AG10803 (cell line): ENCODE measurements at places on chromosomes 3 and 15.

DNA sequence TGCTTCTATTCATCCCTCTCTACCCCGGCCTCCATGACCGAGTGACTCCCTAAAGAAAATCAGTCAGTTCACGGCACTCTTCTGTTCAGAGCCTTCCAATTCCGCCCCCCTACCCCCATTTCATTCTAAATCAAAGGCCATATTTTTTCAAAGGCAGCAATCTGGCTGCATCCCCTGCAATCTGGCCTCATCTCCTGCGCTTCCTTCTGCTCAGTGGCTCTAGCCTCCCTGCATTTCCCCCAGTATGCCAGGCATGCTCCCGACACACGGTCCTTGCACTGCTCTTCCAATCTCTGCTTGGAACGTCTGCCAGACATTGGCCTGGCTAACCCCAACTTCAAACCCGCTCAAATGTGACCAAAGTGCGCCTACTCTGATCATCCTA lies 67.7 kb downstream of the EXOG start:
- DNase-seq = no peak

DNA sequence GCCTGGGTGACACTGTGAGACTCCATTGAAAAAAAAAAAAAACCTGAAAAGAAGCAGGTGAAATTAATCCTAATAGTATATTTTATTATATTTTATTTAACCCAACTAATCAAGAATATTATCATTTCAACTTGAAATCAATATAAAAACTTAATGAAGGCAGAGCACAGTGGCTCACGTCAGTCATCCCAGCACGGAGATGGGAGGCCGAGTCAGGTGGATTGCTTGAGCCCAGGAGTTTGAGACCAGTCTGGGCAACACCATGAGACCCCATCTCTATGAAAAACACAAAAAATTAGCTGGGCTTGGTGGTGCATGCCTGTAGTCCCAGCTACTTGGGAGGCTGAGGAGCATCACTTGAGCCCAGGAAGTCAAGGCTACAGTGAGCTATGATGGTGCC lies 33.3 kb upstream of the SLC41A3 start:
- no peak for DNase-seq

- DNase-seq = peak; percentile 55
Observed at GRCh38 chr15:79184465-79184892, 93.9 kb upstream of the RASGRF1 start.

GRCh38 chr3:100033184-100033583 lies 81.1 kb downstream of the FILIP1L start:
- DNase-seq = peak; percentile 83

- no peak for DNase-seq
Observed at GRCh38 chr3:195451373-195452015, 8.7 kb upstream of the ACAP2 start.

DNA sequence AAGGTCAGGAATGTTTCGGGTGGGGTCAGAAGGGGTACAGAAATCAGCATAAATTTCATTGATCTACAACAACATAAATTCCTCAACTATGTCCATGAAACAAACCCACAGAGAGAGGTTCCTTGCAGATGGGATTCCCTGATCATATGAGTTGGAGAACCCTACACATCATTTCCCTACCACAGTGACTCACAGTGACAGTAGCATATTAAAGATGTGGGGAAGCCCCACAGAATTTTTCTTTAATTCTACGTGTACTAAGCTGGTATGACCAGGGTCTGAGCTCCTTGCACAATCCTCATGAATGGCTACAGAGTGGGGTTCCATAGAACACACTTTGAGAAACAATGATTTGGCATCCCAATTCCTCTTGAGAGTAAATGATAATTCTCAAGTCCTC lies 116.9 kb upstream of the RAD18 start:
- DNase-seq = no peak

DNA sequence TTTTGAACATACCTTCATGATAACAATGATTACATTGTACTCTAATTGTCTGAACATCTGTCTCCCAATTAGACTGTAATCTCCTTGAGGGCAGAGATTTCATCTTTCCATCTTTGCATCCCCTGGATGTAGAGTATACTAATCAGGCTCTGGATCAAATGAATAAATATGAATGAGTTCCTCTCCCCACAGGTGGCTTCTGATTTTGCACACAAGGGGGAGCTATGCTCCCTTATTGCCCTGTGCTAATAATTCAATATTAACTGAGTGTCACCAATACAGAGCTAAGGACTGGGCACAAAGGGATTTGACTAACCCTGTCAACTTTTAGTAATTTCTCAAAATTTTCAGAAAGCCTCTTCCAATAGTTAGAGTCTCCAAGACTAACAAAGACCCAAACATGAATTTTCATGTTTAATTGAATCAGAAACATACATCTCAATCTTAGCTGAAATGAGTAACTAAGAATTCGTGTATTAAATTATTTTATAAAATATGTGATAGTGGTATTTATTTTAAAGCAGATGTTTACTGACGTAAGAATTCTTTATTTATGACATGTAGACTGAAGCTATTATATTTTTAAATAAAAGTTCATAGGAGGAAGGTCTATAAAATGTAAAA lies 3.0 kb downstream of the DUOXA1 start:
- peak; percentile 29 for DNase-seq

GRCh38 chr15:79629687-79630086 lies 197.6 kb downstream of the MINAR1 start:
- peak; percentile 82 for DNase-seq

GRCh38 chr3:158458464-158458863 lies 112.5 kb upstream of the MLF1 start:
- DNase-seq = no peak

DNA sequence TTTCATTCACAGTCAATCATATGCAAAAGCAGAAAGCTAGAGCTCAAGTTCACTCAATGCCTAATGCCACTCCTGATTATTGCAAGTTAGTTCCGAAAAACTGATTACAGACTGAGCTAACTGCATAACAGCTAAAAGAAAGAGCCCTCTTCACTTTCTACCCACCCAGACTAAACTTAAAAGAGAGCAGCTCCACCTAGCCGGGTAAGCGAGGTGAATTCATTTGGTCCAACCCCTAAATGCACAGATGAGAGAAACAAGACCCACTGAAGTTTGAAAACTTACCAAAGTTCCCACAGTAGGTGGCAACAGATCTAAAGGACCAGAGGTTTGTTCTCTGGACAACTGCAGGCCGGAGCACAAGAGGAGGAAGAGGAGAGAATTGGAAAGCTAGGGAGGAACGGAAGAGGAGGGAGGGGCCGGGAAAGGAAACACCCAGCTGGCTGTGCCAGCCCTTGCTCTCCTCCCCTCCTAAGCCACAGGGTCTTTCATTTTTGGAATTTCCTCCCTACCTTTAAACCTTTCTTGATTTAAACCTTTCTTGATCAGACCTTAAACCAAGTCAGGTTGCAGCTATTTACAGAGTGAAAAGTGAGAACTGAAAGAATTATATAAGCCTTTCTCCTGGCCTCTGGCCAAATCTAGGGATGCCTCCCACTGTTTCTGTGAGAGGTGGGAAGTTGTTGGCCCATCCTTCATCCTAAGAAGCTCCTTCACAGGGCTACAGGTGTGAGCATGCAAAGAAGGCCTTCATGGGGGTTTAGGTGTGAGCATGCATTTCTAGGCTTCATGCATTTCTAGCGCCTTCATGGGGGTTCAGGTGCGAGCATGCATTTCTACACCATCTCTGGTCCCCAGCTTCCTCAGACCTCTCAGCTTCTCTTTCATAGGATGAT lies 114.7 kb upstream of the LMOD3 start:
- no peak for DNase-seq

DNA sequence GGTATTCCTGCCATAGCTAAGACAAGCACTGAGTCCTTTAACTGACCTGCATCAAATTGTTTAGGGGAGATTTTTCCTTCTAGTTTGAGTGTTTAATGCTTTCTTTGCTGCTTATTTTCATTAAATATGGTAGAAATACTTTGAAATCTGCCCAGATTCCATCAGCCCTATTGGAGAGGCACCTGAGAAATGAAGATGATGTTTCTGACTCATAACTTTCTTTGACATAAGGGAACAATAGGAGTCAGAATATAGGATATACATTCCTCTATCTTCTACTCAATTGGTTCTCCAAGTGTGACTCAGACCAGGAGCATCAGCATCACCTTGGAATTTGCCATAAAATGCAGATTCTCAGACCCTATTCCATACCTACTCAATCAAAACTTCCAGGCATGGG lies 27.4 kb downstream of the BTD start:
- no peak for DNase-seq

- DNase-seq = no peak
Observed at GRCh38 chr15:26146202-26146601, 283.1 kb upstream of the ATP10A start.

GRCh38 chr15:46652266-46652665 lies 1017.4 kb downstream of the SQOR start:
- DNase-seq = no peak

DNA sequence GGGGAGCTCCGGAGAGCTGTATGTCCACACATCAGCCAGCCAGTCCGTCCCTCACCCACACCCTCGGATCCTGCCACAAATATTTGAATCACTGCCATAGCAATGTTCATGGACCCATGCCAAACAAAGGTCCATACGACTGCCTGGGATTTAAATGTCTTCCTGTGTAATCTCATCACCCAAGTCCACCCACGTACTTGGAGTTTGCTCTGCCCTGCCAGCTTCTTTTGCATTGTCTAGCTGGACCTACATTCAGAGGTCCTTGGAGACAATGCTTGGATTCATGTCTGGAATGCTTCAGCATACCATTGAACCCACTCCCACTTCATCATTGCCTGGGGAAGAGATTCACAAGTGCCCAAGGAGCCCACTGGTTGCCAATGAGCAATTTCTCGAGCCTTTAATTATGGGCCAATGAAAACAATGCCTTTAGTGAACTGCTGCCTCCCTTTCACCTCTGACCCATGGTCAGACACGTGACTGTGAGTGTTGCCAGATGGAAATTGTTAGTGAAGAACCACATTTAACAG lies 90.4 kb upstream of the PHLDB2 start:
- peak; percentile 92 for DNase-seq

DNA sequence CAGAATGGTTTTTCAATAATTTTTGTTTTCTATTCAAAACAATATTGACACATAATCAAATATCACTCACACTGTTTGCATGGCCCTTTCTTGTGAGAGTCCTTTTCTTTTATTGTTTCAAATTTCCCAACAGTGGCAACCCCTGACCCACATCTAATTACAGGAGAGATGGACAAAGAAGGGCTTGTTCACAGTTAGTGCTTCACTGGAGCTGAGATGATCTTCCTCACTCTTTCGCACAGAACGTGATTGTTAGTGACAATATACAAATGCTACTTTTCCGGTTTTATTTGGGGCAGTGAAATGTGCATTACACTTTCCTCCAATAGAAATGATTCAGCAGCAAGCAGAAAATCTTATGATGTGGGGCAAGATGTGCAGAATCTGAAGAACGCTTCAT lies 38.6 kb upstream of the TTC14 start:
- DNase-seq = no peak

- no peak for DNase-seq
Observed at GRCh38 chr15:37220949-37221670, 120.8 kb upstream of the MEIS2 start.

GRCh38 chr3:175916191-175916934 lies 1057.2 kb downstream of the NAALADL2 start:
- DNase-seq = no peak

- DNase-seq = no peak
Observed at GRCh38 chr3:54564374-54564925, 363.4 kb downstream of the LRTM1 start.

- DNase-seq = peak; percentile 16
Observed at GRCh38 chr3:139561959-139562676, 22.6 kb upstream of the RBP1 start.

DNA sequence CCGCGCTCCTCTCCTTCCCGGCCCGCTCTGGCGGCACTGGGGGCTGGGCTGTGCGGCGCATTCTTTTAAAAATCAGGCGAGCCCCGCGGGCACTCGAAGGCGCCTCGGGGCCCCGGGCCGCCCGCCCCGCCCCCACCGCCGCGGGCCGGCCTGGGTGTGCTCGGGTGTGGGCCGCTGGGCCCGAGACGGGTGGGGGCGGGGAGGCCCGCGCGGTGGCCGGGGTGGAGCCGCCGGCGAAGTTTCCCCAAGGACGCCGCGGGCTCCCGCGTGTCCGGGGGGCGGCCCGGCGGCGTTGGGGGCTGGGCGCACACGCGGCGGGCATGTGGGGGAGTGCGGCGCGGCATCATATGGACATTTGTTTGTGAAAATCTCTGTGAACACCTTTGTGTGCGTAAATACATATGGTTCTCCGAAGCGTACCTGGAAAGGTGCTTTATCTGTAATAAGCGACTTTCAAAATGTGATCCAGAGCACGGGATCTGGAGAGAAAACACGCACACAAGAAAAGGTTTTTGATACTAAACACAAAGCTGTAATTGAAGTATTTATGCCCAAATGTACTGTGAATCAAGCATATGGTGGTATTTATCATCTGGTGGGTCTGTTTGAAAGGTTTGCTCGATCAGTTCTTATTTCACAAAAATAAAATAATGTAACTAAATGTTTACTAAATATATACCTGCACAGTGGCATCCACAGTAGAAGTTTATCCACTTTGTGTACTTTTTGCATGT lies 612 bp upstream of the TBL1XR1 start:
- DNase-seq = no peak

DNA sequence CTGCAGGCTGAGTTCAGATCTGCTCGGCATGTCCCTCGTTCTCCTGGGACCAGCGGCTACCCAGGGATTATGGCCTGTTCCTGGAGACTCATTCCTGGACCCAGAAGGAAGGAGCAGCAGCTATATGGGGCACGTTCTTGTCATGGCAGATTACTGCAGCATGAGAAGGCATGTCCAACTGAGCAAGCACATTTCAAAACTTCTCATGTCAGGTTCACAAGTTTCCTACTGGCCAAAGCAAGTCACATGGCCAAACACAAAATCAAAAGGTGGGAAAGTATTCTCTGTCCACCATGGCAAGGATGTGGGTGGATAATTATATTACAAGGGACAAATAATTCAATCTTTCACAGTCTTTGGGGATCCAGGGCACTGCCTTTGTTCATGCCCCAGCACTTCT lies 71.9 kb upstream of the C15orf39 start:
- DNase-seq = no peak

- DNase-seq = no peak
Observed at GRCh38 chr3:123341-123740, 73.2 kb upstream of the CHL1 start.

DNA sequence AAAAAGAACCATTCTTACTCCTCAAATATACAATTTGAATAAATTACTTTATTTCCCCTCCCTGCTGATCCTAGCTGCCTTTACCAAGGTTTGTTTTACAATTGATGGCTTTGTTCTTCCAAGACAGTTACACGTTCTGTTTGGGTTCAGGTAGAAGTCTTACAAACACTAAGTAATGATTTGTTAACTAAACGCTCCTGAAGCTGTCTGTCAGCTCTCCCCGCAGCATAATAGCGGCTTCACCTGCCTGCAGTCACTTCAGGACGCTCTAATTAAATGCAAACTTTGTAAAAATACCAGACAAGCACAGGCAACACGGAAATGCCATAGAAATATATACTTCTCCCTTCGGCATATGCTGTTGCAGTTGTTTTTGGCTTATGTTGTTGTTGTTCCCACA lies 176.4 kb upstream of the MDFIC2 start:
- no peak for DNase-seq

- DNase-seq = peak; percentile 86
Observed at GRCh38 chr3:141231101-141231951, at the start of gene PXYLP1. TSS of gene PXYLP1 (plus strand) at chr3:141231825. CDS start at chr3:141260176, 28,351 bp downstream.

- DNase-seq = peak; percentile 87
Observed at GRCh38 chr15:60374628-60375081, 23.1 kb downstream of the ANXA2 start.
